ENCODE measurements at places on chromosomes 3 and 15.

- DNase-seq: no peak
These were observed 332.9 kb downstream of the TIGIT start for GRCh38 chr3:114626751-114627150.

DNA sequence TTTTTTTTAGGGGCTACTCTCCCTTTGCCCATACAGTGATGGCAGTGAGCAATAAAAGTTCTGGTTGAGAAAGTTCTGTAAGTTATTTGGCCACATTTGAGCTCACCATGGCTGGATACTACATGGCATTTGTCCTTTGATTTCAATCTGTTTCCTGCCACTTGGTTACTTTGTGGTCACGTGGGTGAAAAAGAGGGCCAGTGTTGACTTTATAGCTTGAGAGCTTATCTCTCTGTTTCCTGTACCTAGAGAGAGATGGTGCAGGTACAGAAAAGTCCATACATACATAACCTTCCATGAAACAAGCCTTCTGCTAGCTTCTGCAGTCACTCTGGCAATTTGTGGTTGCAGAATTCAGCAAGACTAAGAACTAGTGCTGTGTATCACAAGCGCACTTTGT, 23.4 kb upstream of the MECOM start:
- DNase-seq: no peak

DNA sequence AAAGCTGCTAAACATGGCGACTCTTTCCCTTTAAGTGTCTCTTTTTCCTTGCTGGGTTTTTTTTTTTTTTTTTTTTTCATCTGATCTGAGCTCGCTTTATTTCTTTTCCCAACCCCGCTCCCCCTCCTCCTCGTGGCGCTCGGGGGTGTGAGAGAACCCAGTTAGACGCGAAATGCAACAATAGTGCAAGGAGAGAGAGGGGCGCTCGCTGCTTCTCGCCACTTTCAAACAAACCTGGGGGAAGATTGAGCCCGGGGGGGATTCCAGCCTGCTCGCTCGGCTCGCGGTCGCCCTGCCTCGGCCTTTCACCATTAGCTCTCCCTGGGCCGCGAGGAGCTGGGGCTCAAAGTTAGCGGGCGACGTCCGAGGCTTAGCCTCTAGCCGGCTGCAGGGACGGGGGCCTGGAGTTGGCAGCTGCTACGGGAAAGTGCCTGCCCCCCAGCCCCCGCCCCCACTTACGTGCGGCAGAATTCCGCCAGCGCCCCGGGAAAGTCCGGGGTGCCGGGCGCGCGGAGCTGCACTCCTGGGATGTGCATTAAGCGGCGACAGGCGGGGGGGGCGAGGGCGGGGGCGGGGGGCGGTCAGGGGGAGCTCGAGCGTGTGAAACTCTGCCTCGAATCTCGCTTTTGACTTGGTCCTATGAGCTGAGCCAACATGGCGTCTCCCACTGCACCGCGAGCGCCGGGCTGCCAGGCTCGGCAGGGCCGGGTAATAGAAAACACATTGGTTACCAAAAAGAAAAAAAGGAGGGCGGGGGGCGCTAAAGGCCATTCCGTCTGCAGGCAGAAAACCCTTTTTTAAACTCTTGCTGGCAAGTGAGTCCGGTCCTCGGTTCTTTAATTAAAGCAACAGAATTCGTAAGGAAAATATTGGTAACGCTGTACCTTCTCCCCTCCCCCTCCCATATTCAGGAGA, 10.4 kb downstream of the NR2F2 start:
- no peak for DNase-seq

DNA sequence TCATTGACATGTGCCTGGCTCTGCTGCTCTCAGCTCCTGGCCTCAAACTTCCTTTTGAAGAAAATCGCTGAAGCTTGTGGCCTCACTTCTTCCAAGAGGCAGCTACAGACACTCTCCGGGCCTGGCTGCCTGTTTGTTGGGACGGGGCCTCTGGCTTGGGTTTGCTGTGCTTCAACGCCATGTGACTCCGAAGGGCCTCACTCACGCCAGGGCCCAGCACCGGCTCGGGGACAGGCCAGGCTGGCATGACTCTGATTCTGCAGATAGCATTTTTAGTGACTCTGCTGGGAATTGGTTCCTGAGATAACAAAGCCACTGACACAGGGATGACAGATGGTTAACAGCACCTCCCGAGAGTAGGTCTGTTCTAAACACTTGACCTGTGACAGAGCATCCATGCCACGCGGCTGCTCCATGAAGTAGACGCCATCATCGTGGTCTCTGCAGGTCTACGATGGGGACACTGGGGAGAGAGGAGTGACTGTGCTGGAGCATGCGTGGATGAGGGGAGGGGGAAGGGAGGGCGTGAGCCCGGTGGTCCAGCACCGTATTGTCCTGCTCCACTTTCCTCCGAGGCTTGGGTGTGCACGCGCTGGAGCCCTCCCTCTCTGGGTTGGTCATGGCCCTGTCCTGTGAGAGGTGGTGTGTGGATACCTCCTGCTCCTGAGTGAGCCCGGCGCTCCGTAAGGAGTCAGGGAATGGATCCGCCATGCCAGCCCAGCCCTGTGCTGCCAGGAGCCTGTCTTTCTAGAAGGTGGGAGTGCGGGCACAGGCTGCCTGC, 133.6 kb downstream of the TJP1 start:
- no peak for DNase-seq

DNA sequence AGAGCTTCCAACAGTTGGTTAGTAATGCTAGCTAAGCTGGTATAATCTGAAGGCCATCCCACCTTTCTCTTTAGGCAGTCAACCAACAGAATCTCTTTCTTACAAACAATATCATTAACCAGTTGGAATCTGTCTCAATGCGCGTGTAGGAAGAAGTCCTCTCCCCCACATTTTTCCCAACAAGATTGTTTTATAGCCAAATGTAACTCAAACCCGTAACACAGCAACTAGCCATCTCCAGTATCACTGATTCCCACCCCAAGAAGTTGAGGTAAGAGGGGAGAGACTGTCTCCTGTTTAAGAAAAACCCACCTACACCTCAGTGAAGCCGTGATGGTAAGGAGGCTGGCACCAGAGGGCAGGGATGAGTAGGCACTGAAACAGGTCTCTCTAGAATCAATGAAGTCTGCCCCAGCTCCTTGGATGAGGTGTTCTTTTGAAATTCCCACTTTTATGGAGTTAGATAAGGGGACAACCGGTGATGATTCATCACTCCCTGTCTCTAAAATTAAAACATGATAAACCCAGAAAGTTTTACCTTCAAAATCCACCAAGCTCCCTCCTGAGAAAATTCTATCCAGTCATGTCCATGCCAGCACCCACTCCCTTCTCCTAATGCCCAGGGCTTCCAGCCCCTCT, 30.9 kb downstream of the CDC25A start:
- DNase-seq: no peak

- DNase-seq: no peak
These were observed 46.9 kb downstream of the SFMBT1 start for GRCh38 chr3:52998771-52999513.

GRCh38 chr3:14422016-14422963, 19.9 kb downstream of the SLC6A6 start:
- DNase-seq: no peak

- peak; percentile 64 for DNase-seq
These were observed 542 bp downstream of the PLOD2 start for GRCh38 chr3:146160321-146160963.

GRCh38 chr3:62379321-62379798, 6.0 kb upstream of the FEZF2 start:
- no peak for DNase-seq

- no peak for DNase-seq
These were observed 26.0 kb upstream of the RPL29 start for GRCh38 chr3:52021489-52022268.

- DNase-seq: no peak
These were observed 16.5 kb downstream of the SLC51A start for GRCh38 chr3:196232882-196233251.

- DNase-seq: no peak
These were observed 1.9 kb downstream of the SETD5 start for GRCh38 chr3:9399337-9399703.

DNA sequence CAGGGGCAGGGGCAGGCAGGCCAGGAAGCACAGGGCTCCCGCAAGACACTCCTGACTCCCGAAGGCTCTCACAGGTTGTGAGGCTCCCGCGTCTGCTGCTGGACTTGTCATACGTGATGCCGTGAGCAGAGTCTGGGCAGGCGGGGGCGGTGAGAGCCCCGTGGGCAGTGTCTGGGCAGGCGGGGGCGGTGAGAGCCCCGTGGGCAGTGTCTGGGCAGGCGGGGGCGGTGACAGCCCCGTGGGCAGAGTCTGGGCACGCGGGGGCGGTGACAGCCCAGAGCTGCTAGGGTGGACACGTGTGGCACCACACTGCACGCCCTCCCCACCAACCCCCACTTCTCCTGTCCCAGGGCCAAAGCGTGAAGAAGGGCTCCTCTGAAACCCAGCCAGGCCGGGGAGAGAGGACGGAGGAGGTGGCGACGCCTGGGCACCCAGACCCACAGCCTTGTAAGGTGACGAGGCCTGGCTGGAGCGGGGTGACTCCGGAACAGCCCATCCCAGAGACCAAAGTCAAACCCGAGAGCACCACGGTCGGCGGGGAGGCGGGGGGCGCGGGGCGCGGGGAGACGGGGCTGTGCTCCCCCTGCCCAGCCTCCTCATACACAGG, 35.0 kb downstream of the TNK2 start:
- no peak for DNase-seq

DNA sequence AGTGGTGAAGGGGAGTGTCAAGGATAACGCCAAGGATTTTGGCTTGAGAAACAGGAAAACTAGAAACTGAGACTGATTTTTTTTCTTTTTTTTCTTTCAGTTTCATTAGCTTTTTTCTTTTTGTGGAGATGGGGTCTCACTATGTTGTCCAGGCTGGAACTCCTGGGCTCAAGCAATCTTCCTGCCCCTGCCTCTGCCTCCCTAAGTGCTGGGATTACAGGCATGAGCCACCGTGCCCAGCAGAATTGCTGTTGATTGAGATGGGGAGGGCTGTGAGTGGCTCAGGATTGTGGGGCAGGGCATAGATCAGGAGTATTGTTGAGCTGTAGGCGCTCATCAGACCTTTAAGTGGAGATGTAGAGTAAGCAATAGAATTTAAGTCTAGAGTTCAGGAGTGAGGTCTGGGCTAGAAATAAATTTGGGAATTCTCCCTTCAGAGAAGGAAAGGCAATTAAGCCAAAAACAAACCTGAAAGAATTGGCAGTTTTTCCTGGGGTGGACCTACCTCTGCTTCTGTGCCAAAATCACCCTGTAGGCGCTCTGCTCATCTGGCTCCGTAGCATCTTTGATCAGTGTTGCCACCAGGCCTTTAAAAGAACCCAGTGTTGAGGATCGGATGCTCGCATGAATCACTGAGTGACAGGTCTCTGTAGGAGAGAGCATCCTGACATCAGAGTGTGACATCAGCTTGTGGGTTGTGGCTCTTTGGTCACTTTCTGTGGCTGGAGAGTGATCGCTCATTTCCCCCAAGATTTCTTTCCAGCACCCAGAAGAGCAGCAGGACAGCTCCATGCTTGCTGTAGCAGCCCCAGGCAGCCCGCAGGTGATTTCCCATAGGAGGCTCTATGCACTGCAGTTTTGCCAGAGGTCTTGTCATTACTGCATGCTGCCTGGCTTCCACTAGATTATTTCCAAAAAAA, 15.8 kb downstream of the ABHD17C start:
- DNase-seq: no peak

DNA sequence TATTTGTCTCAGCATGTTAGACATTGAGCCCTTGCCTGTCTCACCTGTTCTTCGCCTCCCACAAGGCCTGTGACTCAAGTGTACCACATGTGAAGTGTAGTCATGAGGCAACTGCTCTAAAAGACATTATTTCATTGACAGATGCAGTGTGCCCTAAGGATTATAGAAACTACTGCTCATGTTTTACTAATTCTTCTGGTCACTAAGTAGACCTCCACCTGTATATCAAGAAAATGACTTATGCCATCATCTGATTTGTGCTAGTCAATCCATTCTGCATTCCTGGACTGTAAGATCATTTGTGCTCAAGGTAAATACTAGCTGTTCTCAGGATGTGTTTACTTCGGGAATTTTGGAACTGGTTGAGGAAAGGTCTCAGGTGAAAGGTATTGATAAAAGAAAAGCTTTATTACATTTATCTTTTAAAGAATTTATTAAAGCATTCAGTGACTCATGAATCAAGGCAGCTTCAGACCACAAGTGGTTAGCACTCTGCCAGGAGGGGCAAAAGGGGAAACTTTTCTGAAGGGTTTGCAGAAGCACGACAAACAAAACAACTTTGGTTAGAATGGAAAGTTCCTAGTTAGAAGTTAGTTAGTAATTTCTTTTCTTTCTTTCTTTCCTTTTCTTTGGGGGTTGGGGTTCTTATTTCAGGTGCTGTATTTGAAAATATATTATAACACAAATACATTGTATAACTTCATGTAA, 465.3 kb upstream of the CBLB start:
- DNase-seq: no peak

DNA sequence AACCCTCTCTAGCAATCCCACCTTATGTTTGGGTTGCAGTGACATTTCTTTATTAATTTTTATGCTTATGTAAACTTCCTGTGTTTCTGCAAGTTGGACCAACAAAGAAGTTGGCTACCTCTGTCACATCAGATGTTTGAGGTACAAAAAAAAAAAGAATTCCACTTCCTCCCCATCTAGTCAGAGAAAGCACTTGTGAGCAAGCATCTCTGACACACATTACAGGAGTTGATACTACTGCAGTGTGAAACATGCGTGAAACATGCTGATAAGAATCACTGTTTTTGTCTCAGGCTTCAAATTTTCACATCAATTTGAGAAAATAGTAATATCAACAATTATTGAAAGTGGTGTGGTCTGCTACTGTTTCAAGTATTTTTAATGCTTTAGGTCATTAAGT, 1.3 kb downstream of the SCAANT1 start:
- DNase-seq: no peak

DNA sequence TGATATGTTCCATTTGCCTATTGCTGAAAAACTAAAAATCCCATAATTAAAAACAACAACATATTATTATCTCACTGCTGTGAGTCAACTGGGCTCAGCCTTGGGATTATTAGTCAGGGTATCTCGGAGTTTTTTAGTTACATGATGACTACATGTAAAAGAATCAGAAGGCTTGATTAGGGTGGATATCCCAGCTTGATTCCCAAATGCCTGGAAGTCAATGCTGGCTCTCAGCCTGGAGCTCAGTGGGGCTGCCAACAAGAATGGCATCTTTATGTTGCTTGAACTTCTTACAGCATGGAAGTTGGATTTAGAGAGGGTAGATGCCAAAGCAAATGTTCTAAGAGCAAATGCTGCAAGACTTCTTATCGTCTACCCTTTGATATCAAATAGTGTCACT, 278.5 kb downstream of the PLOD2 start:
- peak; percentile 53 for DNase-seq

GRCh38 chr3:151867666-151868065, 5.8 kb upstream of the SUCNR1 start:
- DNase-seq: no peak

GRCh38 chr3:165669967-165670366, 167.3 kb downstream of the BCHE start:
- no peak for DNase-seq

Data from smooth muscle cell of the brain vasculature (primary cell).